Naive thymus-derived CD8-positive, alpha-beta T cell (primary cell): ENCODE measurements at places on chromosomes 5 and 9. TPM values are rescaled to one million over a fixed set of nuclear protein-coding genes. Genes with fewer than 3 reads are reported as not detected.

GRCh38 chr9:88291056-88291455 lies 97.2 kb upstream of the SPIN1 start:
- peaks cover 3% of the 10 kb centered on the region for H3K36me3 ChIP-seq
- H3K27me3 ChIP-seq: no peaks in the 10 kb centered on the region
- no peak overlapping the region for H3K27ac ChIP-seq
- no peak for DNase-seq
- H3K4me3 ChIP-seq: no peak overlapping the region

- H3K4me3 ChIP-seq: no peak overlapping the region
- H3K27me3 ChIP-seq: peaks cover 2% of the 10 kb centered on the region
- H3K4me1 ChIP-seq: no peaks in the 10 kb centered on the region
- no peak for DNase-seq
- H3K36me3 ChIP-seq: no peaks in the 10 kb centered on the region
- no peak overlapping the region for H3K27ac ChIP-seq
These were observed 97.9 kb downstream of the DAPK1 start for GRCh38 chr9:87595610-87596009.

GRCh38 chr5:122007546-122007945 lies 45.8 kb downstream of the SRFBP1 start:
- peaks cover 8% of the 10 kb centered on the region for H3K4me1 ChIP-seq
- no peak overlapping the region for H3K27ac ChIP-seq
- H3K36me3 ChIP-seq: peaks cover 12% of the 10 kb centered on the region
- no peak overlapping the region for H3K4me3 ChIP-seq
- DNase-seq: no peak
- no peaks in the 10 kb centered on the region for H3K27me3 ChIP-seq

GRCh38 chr9:130714586-130715110 lies 21.1 kb downstream of the EXOSC2 start:
- H3K4me1 ChIP-seq: peaks cover 49% of the 10 kb centered on the region
- no peaks in the 10 kb centered on the region for H3K27me3 ChIP-seq
- H3K36me3 ChIP-seq: peaks cover 4% of the 10 kb centered on the region
- peak overlapping the region; percentile 83 for H3K4me3 ChIP-seq
- no peak overlapping the region for H3K27ac ChIP-seq

CTSV gene
- not detected for total RNA-seq

DNA sequence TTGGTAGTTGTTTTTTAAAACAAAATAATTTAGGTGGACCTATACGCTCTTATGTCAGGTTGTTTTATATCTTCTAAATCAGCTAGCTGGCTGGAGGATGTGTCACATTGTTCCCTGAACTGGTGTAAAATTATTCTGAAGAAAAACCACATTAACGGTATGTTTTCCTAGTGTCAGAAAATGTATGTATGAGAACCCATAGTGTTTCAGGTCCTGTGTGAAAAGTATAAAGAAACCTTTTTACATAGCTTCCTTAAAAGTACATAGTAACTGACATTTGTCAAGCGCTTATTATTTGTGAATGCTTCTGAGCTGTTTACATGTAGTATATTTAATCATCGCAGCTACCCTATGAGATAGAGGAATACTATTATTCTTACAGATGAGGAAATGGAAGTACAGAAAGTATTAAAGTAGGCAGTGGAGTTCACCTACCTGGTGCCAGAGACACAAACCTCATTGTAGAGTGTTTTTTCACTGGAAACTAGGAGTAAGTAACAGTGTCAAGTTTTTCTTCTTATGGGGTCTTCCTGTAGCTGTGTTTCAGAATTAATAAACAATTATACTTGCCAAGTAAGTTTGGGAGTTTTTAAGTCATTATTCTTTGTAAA lies 10.4 kb upstream of the FAM120AOS start:
- DNase-seq: no peak
- peak overlapping the region; percentile 26 for H3K4me3 ChIP-seq
- peaks cover 88% of the 10 kb centered on the region for H3K4me1 ChIP-seq
- H3K36me3 ChIP-seq: peaks cover 6% of the 10 kb centered on the region
- H3K27ac ChIP-seq: peak overlapping the region; percentile 66
